ENCODE measurements at places on chromosomes 5 and 9. TPM values are rescaled to one million over a fixed set of nuclear protein-coding genes. Genes with fewer than 3 reads are reported as not detected.

PAEP gene
- not detected for total RNA-seq

SMIM27 gene
- total RNA-seq = 1.9 TPM

TAF11L10 gene
- not detected for total RNA-seq

FOXD4L4 gene
- total RNA-seq = 0.29 TPM

CORO2A gene
- 0.33 TPM for total RNA-seq

FAM170A gene
- not detected for total RNA-seq

CAMK4 gene
- total RNA-seq = 6.4 TPM

ARL15 gene
- 40.5 TPM for total RNA-seq

PTGES gene
- total RNA-seq = 84.5 TPM

NOL6 gene
- 28.3 TPM for total RNA-seq

SPAG8 gene
- total RNA-seq = 1.5 TPM

PTPRD gene
- total RNA-seq = 13.1 TPM

CETN3 gene
- 7.6 TPM for total RNA-seq

CCNO gene
- not detected for total RNA-seq

BOD1 gene
- total RNA-seq = 74.0 TPM

SLC25A2 gene
- 1.0 TPM for total RNA-seq

QRFP gene
- not detected for total RNA-seq

TARS1 gene
- 250 TPM for total RNA-seq

GABRA6 gene
- total RNA-seq = not detected

DOK3 gene
- total RNA-seq = 1.8 TPM

SLC36A1 gene
- total RNA-seq = 8.4 TPM

MATR3 gene
- 196 TPM for total RNA-seq

FEM1C gene
- total RNA-seq = 44.2 TPM

PCDHA10 gene
- under 0.01 TPM for total RNA-seq

PLCXD3 gene
- under 0.01 TPM for total RNA-seq

SELENOP gene
- total RNA-seq = 703 TPM

CAMK2A gene
- total RNA-seq = 3.8 TPM

TMEM252 gene
- not detected for total RNA-seq

ZFP62 gene
- 18.5 TPM for total RNA-seq

HAVCR1 gene
- total RNA-seq = 0.17 TPM
